ENCODE measurements at places on chromosomes 5 and 9. TPM values are rescaled to one million over a fixed set of nuclear protein-coding genes. Genes with fewer than 3 reads are reported as not detected.

SOWAHA gene
- 0.42 TPM for total RNA-seq

CRB2 gene
- not detected for total RNA-seq

KCNN2 gene
- not detected for total RNA-seq

RGMB gene
- 1.1 TPM for total RNA-seq

DOCK2 gene
- total RNA-seq, result 321 TPM

SLF1 gene
- 33.1 TPM for total RNA-seq

LHX3 gene
- total RNA-seq, result not detected

RABGAP1 gene
- total RNA-seq, result 24.2 TPM

PPP3R2 gene
- total RNA-seq, result not detected

SLC6A18 gene
- not detected for total RNA-seq

GGTA1 gene
- 1.6 TPM for total RNA-seq

ASTN2 gene
- total RNA-seq, result 5.4 TPM

ORM2 gene
- not detected for total RNA-seq

PCDHA4 gene
- not detected for total RNA-seq

KIF24 gene
- 9.3 TPM for total RNA-seq

TMC1 gene
- total RNA-seq, result not detected

MYMK gene
- total RNA-seq, result not detected

DTWD2 gene
- 1.5 TPM for total RNA-seq

ARL14EPL gene
- not detected for total RNA-seq

NUTM2F gene
- not detected for total RNA-seq

RNF145 gene
- 111 TPM for total RNA-seq

PLCXD3 gene
- total RNA-seq, result not detected

RNF224 gene
- total RNA-seq, result not detected

IFNK gene
- total RNA-seq, result not detected

SERF1A gene
- 6.7 TPM for total RNA-seq

DYNC2I2 gene
- total RNA-seq, result 67.8 TPM

PTTG1 gene
- total RNA-seq, result 212 TPM

SPATA31C1 gene
- not detected for total RNA-seq

DEPDC1B gene
- 35.3 TPM for total RNA-seq

FOXD4L5 gene
- 0.23 TPM for total RNA-seq

PPP2R2B gene
- total RNA-seq, result 6.7 TPM

ARHGEF39 gene
- total RNA-seq, result 21.1 TPM

PCDH1 gene
- not detected for total RNA-seq

TNFSF15 gene
- 0.16 TPM for total RNA-seq

HTR4 gene
- total RNA-seq, result not detected

NMUR2 gene
- not detected for total RNA-seq

CDO1 gene
- total RNA-seq, result not detected

SLC27A6 gene
- total RNA-seq, result not detected

ELOVL7 gene
- total RNA-seq, result 0.44 TPM

GALNT12 gene
- total RNA-seq, result 3.5 TPM

NKD2 gene
- 6.5 TPM for total RNA-seq

ZNF366 gene
- total RNA-seq, result not detected

AHRR gene
- 64.0 TPM for total RNA-seq

CDC25C gene
- 14.9 TPM for total RNA-seq

ENTPD2 gene
- not detected for total RNA-seq

ARID3C gene
- total RNA-seq, result 0.26 TPM

NFIB gene
- not detected for total RNA-seq

CLIC3 gene
- 3.8 TPM for total RNA-seq

ENTREP1 gene
- total RNA-seq, result not detected

NOP16 gene
- 44.8 TPM for total RNA-seq

All from activated CD8-positive, alpha-beta memory T cell treated with anti-CD3 and anti-CD28 coated beads, Interleukin-2, amount 10 ng/mL, durations not matched to agents 7 days and 5 days (primary cell).